Activated T-cell treated with anti-CD3 and anti-CD28 coated beads for 48 hours (primary cell): ENCODE measurements at places on chromosomes 3 and 15.

DNA sequence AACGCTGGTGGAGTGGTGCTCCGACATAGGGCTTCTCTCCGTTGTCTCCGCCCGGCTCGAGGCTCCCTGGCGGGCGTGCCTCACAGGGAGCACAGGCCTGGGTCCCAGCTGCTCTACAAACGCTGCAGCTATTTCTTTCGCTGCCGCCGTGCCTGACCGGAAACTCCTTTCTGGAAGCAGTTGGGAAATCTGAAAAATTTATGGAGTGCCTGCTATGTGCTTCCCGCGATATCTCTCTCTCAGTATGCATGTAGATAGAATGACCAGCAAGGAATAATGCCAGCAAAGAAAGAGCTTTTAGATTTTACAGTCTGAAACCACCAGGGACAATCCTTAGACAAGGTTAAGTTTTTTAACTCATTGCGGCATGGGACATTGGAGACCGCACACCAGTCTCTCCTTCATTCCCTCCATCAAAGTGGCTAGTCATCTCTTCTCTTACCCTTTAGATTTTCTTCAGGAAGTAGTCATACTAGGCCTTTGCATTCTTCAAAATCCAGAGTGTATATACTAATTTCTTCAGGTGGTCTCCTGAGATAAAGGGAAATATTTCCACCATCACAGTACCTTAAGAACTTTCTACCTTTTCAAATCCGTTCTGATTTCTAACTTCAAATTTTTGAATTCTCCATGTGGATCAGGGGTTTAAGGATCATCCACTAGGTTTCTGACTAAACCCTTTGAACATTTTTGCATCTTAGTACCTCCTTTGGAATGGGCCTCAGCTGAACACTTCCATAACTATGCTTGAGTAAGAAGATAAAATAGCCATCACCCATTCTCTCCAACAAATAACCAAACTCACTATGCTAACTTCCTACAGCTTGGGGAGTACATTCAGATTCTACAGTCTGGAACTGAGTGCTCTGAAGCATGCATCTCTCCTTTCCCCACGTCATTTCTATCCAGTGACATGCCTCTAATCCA is 1.1 kb upstream of the NPHP3 start:
- DNase-seq: no peak

DNA sequence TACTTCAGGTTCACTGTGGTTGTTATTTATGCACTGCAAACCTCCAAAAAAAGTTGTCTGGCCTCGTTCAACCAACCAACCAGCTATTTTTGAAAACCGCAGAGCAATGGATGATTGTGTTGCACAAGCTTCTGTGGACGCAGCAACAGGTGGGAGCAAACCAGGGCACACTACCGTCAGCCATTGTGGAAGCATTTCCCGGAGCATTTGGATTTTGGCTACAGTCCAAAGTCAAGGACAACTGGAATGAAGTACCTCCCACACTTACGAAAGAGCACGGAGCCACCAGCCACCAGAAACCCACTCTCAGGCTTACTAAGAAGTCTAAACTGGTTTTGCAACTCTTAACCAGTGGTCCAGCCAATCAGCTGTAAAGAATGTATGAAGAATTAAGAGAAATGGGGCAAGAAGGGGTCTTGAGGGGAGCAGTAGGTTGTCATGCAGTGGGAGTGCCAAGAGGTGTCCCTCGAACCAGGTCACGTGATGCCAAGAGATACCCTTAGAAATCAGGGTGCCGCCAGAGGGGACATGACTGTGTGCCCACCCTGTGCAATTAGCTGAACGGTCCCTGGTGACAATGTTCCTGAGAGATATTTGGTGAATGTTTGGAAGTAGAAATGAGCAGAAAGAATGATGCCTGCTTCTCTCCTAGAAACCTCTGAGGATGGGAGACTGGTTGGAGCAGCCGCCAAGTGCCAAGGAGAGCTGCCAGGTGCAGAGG is 68.9 kb upstream of the PCSK6 start:
- no peak for DNase-seq

GRCh38 chr3:50354850-50355249 is 4.2 kb downstream of the CYB561D2 start:
- DNase-seq: no peak

- no peak for DNase-seq
These were observed 170.0 kb downstream of the SEMA6D start for GRCh38 chr15:47887241-47887800.

DNA sequence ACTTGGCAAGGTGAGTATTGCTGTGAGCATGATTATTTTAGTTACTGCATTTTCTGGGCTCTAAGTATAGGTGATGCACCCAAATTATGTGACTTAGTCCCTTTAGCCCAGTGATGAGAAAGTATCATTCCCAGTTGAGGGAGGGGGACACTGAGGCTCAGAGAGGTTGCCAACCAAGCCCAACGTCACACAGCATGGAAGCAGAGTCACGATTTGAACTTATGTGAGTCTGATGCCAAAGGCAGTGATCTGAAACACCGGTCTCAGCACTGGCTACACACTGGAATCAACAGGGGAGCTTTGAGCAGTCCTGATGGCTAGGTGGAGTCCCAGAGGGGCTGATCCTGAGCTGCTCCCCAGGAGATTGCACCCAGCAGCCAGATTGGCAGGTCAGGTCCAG is 39.5 kb upstream of the SLC6A6 start:
- no peak for DNase-seq

DNA sequence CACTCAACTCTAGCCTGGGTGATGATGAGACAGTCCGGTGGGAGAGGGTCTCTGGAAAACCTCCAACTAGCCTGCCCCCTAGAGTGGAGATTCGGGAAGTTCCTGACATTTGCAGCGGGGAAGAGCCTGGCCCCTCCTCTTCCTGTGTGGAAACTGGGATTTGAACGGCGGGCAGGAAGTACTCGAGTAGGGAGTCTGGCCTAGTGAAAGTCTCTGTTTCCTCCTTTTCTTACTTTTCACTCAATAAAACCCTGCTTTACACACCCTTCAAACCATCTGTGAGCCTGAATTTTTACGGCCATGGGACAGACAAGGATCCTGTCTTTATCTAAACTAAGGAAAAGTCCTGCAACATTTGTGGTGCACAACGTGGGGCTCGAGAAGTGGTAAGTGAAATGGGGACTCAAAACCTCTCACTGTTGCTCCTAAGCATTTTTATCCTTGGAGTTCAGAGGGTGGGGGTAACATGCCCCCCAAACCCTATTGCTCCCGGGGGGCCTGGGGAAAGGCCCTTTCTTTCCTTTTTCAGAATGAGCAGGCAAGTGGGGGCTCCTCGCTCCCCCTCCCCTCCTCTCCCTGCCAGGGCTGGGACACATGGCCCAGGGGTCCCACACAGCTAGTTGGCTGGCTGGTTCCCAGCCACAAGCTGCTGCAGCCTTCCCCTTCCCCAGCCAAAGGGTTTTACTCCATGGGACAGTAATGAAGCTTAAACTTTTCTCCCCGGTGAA is 224.7 kb upstream of the GBE1 start:
- no peak for DNase-seq

GRCh38 chr3:157237886-157238285 is 77.9 kb upstream of the CCNL1 start:
- no peak for DNase-seq

- DNase-seq: no peak
These were observed 113.9 kb downstream of the LPP start for GRCh38 chr3:188267790-188268335.

GRCh38 chr15:55907797-55908196 is 85.6 kb downstream of the NEDD4 start:
- DNase-seq: no peak

- DNase-seq: no peak
These were observed 19.8 kb downstream of the LRCH3 start for GRCh38 chr3:197810901-197811300.

DNA sequence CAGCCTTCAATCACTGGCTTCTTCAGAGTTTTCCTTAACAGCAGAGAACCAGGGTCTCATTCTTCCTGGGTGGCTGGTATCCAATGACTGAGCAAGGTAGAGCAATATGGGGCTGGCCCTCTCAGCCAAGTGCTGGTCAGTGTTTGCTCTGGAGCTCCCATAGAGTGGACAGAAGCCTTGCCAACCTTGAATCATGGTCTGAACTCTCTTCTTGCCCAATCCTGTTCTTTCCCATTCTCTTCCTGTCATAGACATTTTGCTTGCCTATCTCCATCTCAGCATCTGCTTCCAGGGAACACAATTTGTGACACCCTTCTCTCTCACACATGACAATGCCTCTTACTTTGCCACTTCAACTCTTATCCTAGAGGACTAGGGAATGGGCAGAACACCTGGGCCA is 245.6 kb upstream of the PEX5L start:
- DNase-seq: no peak

DNA sequence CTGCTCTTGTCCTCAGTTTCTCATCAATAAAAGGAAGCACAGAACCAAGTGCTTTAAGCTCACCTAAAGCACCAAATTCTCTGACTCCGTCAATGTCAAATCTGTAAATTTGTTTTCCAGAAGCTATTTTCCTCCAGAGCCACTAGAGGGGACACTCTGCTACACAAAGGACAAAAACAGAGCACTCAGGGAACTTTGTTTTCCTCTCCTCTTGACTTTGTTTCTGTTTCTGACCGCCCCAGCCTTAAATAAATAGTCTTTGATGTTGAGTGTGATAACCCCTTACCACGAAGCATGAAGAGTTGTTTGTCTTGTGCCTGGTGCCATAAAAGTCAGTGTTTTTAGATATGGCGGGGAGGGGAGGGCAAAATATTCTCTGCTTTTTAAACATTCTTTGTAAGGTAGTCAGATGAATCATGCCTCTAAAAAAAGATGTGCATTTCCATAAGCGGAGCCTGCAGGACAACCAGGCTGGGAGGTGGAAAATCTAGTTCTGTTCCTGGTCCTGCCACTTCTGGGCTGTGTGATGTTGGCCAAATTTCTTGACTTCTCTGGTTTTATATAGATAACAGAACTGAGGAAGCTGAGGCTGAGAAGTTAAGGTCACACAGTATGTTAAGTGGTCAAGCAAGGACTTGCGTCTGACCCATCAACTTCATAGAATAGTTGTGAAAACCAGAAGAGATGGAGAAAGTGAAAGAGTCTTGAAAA is 7.3 kb upstream of the ZBTB38 start:
- DNase-seq: no peak

GRCh38 chr3:160346511-160346910 is 52.5 kb downstream of the IFT80 start:
- no peak for DNase-seq

GRCh38 chr3:9147215-9147895 is 102.1 kb downstream of the SRGAP3 start:
- DNase-seq: no peak

DNA sequence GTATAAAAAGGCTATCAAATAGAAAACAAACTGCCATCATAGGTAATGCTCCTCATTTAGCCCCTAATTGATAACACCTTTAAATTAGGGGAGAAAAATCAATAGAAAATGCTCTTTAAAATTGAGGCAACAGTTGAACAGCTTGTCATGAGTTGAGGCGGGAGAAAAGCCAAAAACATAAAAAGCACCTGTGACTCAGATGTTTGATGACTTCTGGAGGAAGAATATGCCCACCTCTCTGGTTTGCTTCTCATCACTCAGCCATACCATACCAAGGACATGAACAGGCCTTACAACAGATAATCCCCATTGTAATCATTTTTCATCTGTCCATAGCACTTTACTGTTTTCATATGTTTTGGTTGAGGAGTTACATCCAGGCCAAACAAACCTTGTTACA is 246.0 kb downstream of the MYRIP start:
- no peak for DNase-seq

DNA sequence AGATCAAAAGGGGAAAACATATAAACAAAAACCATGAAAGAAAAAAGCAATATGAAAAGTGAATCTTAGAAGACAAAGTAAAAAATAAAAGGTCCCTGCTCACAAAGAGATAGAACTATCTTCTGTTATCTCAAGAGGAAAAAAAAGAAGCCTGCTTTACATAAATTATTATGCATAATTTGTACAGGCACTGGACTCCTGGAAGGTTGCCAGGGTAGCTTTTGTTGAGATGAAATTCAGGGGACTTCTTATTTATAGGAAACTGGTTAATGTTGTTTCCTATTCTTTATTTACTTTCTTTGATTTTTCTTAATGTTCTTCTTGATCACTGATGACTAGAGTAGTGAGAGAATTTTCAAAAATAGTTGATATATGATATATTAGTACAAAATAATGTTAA is 66.9 kb downstream of the PPM1L start:
- no peak for DNase-seq

DNA sequence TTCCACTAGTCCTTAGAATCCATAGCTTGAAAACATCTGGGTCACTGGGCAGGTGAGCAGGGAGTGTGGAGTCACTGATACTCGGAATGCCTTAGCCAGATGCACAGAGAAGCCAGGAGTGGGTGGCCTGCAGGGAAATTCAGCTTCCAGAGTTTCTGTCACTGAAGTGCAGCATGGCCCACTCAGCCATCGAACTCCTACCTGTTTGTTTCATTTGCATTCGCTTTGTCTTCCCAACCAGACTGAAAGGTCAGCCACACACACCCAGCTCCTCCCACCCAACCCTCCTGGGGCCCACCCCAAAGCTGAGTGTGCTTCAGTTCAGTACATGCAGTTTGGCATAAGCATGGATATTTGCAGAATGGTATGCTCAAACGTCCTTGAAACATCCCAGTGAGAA is 124.5 kb upstream of the ATP10A start:
- no peak for DNase-seq

- DNase-seq: no peak
These were observed at the start of gene TM4SF18 for GRCh38 chr3:149333176-149333859. Gene TM4SF18 (minus strand): TSS chr3:149333636. CDS start chr3:149333382, 254 bp downstream.

GRCh38 chr3:48636149-48636655 is 941 bp upstream of the SLC26A6 start:
- no peak for DNase-seq

DNA sequence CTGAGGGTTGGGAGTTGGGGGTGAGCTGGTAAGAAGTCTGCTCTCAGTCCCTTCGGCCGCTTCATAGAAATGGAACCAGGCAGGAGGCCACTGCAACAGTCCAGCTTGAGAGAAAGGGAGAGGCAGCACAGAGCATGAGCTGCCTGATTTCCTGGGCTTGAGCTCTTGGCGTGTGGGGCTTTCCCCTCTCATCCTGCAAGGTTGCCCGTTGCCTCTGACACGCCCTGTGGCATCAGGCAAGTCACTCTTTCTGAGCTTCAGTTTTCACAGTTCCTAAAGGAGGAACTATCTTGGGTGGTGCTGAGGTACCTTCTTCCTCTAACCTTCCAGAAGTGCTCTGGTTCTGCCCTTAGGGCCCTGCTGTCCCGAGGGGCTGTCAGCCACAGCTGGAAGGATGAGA is 4.9 kb downstream of the MESP2 start:
- DNase-seq: no peak

DNA sequence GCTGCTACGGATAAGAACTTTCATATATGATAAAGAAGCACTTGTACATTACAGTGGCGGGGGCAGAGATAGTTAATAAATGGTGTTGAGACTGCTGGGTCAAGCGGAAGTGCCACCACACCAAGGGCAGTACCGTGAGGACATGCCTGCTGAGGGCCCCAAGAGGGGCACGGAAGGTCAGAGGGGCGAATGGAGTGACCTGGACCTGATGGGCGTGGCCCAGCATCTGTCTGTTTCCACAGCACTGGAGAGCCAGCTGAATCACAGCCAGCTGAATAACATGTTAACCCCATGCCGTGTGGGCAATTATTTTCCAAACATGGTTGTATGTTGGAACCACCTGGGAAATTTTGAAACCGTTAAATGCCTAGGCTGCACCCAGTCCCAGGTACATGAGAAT is 37.2 kb downstream of the ANKDD1A start:
- DNase-seq: no peak
